ENCODE measurements at places on chromosomes 12 and 14.

- DNase-seq: no peak
These were observed 22.2 kb downstream of the CCDC63 start for GRCh38 chr12:110869026-110869425.

GRCh38 chr14:59630288-59630963 is 53.8 kb upstream of the CCDC175 start:
- DNase-seq: no peak

DNA sequence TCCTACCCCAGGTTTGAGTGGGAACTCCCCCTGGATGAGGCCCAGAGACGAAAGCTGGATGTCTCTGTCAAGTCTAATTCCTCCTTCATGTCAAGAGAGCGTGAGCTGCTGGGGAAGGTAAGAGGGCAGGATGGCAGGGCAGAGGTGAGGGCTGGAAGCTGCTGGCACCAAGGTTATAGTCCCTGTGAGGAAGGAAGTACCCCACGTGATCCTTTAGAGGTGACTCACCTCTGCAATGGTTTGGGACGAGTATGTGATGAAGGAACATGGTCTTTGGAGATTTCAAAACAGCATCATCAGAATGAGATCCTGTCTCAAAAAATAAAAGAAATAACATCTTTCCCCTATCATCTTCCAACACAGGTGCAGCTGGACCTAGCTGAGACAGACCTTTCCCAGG is 9.2 kb upstream of the MYL6B start:
- no peak for DNase-seq

- no peak for DNase-seq
These were observed 20.7 kb upstream of the TEX22 start for GRCh38 chr14:105377555-105378182.

DNA sequence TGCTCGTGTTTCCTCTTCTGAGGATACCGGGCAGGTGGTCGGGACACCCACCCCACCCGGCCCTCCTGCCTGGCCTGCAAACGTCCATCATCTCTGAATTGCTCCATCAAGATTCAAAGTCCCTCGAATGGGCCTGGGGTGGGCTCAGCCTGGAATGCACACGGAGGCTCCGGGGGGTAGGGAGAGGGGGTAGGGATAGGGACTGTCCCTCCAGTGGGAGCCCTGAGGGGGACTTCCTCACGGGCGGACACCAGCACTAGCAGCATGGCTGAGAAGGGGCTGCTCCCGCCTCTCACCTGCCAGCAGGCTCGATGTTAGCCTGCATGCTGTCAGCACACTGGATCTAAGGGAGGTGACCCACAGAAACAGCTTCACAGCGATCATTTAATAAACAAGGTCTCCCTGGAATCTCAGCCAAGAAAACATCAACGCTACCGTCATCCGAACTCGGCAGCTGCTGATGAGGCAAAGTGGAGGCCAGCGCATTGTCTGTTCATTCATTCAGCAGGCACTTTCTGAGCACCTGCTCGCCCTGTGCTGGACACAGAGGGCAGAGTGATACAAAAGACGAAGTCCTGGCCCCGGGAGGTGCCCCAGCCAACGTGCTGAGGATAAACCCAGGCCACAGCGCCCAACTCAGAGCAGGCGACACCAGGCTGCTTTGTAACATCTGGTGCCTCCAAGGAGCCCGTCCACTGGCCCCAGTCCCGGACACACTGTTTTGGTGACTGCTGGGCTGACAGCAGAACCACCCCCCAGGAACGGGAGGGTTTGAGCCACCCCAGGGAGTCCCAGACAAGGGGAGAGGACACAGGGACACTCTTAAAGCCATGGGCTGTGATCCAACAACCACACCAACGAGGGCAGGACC is 6.3 kb downstream of the TMEM179 start:
- no peak for DNase-seq

GRCh38 chr12:132886529-132887477 is 602 bp downstream of the CHFR start:
- no peak for DNase-seq

DNA sequence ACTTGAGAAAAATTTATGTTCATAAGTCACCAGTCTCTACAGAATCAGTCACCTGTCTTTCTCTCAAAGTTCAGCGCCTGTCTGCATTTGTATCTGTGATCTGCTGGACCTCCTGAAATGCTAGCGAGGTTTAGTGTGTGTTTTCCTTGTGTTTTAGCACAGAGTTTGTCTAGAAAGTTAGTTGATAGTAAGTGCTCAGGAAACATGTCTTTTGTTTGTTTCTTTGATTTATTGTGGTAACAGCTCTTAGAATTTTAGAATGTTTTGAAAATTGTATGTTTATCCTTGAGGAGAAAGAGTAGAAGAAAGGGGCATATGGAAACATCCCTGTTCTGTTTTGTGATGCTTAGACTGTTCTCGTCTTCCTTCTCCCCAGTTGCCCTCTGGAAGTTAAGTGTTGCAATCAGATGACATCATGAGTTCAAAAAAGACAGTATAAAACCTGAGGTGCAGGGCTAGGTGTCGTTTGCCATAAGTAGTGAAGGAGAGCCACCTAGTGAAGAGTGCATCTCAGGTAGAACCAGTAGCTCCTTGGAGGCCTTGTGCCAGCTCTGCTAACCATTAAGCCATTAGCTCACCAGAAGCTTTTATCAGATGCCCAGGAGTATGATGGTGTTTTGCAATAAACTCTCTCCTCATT is 44.8 kb downstream of the FBXW8 start:
- no peak for DNase-seq

GRCh38 chr12:9615420-9616136 is 7.9 kb upstream of the KLRB1 start:
- DNase-seq: no peak

Data from cortex of kidney (tissue), 1 donor.